ENCODE measurements at places on chromosomes 7 and 10. TPM values are rescaled to one million over a fixed set of nuclear protein-coding genes. Genes with fewer than 3 reads are reported as not detected.

- DNase-seq: no peak
These were observed 448.1 kb downstream of the GRM8 start for GRCh38 chr7:126804604-126805003.

- DNase-seq: no peak
These were observed 4.6 kb downstream of the TRPV6 start for GRCh38 chr7:142880876-142881505.

DNA sequence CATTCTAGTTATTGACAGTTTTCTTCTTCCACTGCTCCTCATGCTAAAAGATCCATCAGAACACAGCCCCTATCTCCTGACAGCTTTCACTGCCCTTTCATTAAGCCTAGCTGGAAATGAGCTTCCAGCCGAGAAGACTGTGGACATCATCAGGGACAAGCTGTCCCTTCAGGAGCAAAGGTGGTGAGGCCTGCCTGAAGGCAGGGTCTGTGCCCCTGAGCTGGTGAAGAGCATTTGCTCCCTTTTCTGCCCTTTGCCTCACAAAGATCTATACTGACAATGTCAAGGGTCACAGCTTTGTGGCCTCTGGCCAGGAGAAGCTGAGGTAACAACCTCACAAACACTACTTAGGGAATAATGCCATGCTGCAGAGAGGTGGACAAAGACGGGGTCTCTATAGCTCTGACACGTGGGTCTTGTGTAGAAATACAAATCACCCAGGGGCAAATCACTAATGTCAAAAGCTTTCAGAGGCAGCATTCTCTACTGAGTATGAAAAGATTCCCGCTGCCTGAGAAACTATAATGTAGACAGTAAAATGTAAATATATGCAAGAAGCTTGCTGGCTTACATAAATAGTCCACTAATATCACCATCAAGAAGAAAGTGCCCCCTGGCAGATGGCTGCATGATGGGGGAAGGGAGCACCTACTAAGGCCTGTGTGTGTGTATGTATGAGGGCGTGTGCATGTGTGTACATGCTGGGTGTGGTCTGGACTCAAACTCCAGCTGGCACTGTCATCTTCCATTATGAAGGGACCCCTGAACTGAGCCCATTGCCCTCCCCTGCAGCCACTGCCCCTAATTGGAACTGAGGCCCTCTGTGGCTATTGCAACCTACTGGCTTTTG is 55.8 kb downstream of the HBP1 start:
- DNase-seq: no peak

KIAA1549 gene
- 1.3 TPM for total RNA-seq

TRUB1 gene
- total RNA-seq: 40.1 TPM

PNLIPRP1 gene
- total RNA-seq: not detected

NPFFR1 gene
- total RNA-seq: not detected
